Neural progenitor cell (in vitro differentiated cells): ENCODE measurements at places on chromosomes 12 and 14. TPM values are rescaled to one million over a fixed set of nuclear protein-coding genes. Genes with fewer than 3 reads are reported as not detected.
A peak's percentile ranks its signal among the peaks of the same experiment; 100 is the strongest.

TGFB3 gene
- 0.12 TPM in 1 of 2 replicates, not detected in the other for total RNA-seq

SPRING1 gene
- total RNA-seq: 40.4 and 41.9 TPM in 2 replicates

LTBR gene
- total RNA-seq: 0.25 TPM in 1 of 2 replicates, not detected in the other

ZDHHC22 gene
- total RNA-seq: 0.07 and 0.31 TPM in 2 replicates

VAMP1 gene
- total RNA-seq: 14.3 and 23.1 TPM in 2 replicates

DNA sequence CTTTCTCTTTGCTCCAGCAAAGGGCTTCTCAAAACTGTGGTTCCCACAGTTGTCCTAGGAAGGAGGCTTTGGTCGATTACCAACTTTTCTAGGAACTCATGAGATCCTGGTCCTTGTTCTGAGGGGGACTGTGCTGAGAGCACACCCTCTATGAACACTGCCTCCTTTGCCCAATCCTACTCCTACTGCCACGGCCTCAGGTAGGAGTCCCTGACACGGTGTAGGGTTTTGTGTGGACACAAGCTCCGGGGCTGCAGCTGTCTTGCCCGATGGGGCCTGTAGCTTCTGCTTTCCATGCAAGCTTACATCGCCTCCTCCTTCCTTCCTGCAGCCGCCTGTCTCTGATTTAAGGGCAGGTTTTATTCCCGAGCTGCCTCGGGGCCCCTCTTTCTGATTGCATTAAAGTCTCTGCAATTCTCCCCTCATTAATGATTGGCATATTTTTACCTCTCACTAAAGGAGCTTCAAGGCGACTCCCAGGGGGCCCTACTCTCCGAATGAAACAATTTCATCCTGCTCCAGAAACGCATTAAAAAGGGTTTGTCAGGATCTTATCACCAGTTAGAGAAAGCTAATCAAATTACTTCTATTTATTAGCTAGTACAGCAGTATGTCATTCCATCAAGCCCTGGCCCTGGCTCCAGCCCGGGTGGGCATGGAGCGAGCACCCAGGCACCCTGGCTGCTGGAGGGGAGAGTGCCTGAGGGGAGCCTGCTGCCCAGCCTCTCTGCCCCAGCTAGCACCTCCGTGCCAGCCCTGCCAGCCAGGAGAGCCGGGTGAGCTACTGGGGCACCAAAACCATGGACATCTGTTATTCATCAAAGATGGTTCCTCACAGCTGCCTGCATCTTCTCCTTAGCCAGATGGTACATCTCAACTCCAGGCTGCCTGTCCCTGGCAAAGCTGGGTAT lies 38.0 kb upstream of the ESRRB start:
- no peaks in the 10 kb centered on the region for H3K4me1 ChIP-seq
- DNase-seq: no peak
- no peaks in the 10 kb centered on the region for H3K36me3 ChIP-seq
- no peak overlapping the region for H3K27ac ChIP-seq

DNA sequence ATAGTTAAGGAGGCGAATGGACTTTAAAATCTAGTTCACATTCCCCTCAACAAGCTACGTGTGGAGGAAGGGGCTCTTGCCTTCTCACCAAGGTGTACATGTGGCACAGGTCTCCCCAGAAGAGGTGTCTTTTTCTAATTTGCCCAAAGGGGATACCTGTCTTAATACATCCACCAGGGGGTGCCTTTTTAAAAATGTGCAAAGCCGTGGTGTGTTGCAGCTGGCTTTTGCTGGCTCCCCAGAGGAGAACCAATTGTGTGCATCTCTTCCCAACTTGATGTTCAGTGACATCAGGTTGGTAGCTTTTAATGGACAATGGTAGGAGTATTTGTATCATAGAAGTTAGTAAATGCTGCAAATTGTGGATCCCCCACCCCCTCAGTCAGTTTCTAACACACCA lies 33.8 kb downstream of the CREBL2 start:
- no peak overlapping the region for H3K4me3 ChIP-seq
- peaks cover 5% of the 10 kb centered on the region for H3K36me3 ChIP-seq
- no peaks in the 10 kb centered on the region for H3K27me3 ChIP-seq
- no peak overlapping the region for H3K27ac ChIP-seq
- peak; percentile 55 for DNase-seq

GRCh38 chr12:132719141-132719953 lies 8.7 kb downstream of the PGAM5 start:
- DNase-seq: no peak
- H3K4me3 ChIP-seq: no peak overlapping the region
- H3K36me3 ChIP-seq: no peaks in the 10 kb centered on the region
- no peaks in the 10 kb centered on the region for H3K27me3 ChIP-seq
- H3K27ac ChIP-seq: no peak overlapping the region
- no peaks in the 10 kb centered on the region for H3K4me1 ChIP-seq
